ENCODE measurements at places on chromosomes 13 and 19. TPM values are rescaled to one million over a fixed set of nuclear protein-coding genes. Genes with fewer than 3 reads are reported as not detected.

DNA sequence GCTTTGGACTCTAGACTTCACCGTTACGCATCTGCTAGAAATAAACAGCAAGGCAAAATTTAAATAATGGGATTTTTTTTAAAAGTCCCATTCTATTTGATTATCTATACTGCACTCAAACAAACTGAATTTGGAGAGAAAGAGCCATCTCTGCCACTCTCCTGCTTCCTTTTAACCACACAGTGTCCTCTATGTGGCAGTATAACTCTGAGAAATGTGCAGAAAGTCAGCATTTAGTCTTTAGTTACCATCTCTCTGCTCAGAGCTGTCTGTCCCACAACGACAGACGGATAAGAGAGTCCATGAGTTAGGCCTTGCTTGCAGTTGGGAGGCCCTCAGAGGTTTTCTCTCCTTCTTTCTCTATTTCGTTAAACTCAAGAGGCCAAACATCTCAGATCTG is 21.2 kb downstream of the CCNA1 start:
- H3K4me1 ChIP-seq, result no peaks in the 10 kb centered on the region
- H3K27ac ChIP-seq, result no peak overlapping the region
- H3K36me3 ChIP-seq, result no peaks in the 10 kb centered on the region
- DNase-seq, result no peak
- H3K4me3 ChIP-seq, result no peak overlapping the region

DNA sequence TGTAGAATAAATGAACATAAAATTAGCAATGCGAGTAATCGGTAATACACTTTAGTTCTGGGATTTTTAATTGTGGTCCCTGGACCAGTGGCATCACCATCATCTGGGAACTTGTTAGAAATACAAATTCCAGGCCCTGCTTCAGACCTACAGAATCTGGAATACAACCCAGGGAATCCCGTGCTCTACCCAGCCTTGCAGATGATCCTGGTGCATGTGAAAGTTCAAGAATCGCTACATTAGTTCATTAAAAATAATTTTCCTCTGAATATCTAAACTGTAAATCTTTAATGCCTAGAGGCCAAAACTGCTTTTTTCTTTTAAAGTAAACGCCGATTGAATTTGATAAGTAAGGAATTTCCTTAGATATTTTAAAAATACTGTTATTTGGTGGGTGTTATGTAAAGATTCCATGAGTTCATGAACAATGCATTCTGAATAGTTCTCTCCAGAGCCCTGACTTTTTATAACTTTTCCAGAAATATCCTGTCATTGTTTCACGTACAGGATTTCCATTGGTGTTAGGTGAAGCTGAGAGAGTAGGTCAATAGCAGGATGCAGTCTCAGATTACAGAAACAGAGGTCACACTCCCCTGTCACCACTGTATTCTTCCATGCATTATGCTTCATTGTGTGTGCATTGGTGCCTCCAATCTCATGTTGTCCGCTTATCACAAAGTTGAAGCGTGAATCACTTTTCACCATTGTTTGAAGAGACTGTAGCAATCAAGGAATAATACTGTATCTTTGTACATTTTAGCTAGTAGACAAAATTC is 596.5 kb upstream of the KLF12 start:
- H3K36me3 ChIP-seq, result no peaks in the 10 kb centered on the region
- H3K27ac ChIP-seq, result no peak overlapping the region
- H3K4me3 ChIP-seq, result no peak overlapping the region
- no peaks in the 10 kb centered on the region for H3K4me1 ChIP-seq
- DNase-seq, result no peak

GRCh38 chr19:11995174-11995573 is 30.3 kb downstream of the ZNF763 start:
- H3K27ac ChIP-seq, result no peak overlapping the region
- H3K27me3 ChIP-seq, result no peaks in the 10 kb centered on the region
- no peak overlapping the region for H3K4me3 ChIP-seq
- peaks cover 34% of the 10 kb centered on the region for H3K4me1 ChIP-seq
- DNase-seq, result no peak

DNA sequence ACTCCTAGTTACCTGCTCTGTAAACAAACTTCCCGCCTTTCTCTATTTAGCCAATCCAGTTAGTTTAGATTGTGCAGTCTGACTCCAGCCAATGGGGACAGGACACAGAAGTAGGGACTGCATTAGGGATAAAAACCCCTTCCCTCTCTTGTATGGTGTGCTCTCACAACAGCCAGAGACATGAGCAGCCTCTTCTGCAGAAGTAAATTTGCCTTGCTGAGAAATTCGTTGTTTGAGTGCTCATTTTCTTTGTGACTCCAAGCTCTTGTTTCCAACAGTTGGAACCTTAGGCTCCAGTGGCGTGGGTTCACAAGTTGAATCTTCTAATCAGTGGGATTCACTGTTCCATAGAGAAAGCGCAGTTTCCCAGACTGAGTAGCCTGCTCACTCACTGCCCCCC is 66.1 kb downstream of the ZNF93 start:
- H3K4me1 ChIP-seq, result no peaks in the 10 kb centered on the region
- no peak overlapping the region for H3K4me3 ChIP-seq
- no peak overlapping the region for H3K27ac ChIP-seq
- H3K36me3 ChIP-seq, result no peaks in the 10 kb centered on the region
- DNase-seq, result peak; percentile 17

- H3K27me3 ChIP-seq, result no peaks in the 10 kb centered on the region
- H3K27ac ChIP-seq, result no peak overlapping the region
- H3K36me3 ChIP-seq, result no peaks in the 10 kb centered on the region
- DNase-seq, result no peak
- H3K4me1 ChIP-seq, result no peaks in the 10 kb centered on the region
- no peak overlapping the region for H3K4me3 ChIP-seq
These were observed 55.8 kb downstream of the VAV1 start for GRCh38 chr19:6828306-6828697.

DNA sequence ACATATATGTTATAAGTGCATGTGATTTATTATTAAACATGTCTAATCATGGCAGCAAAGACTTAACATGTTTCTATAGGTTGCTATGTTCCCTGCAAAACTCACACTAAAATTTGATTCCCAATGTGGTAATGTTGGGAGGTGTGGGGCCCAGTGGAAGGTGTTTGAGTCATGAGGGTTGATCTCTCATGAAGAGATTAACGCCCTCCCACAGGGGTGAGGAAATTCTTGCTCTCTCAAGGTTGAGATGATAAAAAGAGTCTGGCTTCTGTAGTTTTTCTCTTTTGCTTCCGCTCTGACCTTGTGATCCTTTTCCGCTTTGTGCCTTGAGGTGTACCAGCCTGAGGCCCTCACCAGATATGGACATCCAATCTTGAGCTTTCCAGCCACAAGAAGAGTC is 737.5 kb upstream of the SLITRK5 start:
- H3K4me1 ChIP-seq, result no peaks in the 10 kb centered on the region
- H3K27ac ChIP-seq, result no peak overlapping the region
- H3K27me3 ChIP-seq, result no peaks in the 10 kb centered on the region
- no peaks in the 10 kb centered on the region for H3K36me3 ChIP-seq

DNA sequence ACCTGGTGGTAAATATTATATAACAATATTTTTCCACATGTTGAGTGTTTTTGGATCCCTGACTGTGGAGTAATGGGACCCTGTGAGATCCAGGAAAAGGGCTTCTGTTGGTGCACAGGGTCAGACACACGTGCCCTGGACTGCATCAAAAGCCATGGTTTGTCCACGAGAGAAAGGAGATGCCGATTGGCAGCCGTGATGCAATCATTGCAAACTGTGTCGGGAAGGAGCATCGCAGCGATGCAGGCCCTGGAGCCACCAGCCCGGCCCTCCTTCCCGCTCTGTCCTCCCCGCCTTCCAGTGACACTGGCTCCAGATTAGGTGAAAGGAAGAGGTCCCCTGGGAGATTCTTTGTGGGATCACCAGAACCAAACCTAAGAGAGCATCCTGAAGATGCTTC is 9.1 kb downstream of the COL4A2 start:
- peaks cover 93% of the 10 kb centered on the region for H3K4me1 ChIP-seq
- H3K4me3 ChIP-seq, result no peak overlapping the region
- no peak for DNase-seq
- H3K36me3 ChIP-seq, result peaks cover 30% of the 10 kb centered on the region

GRCh38 chr13:97133554-97133953 is 88.6 kb upstream of the MBNL2 start:
- H3K4me1 ChIP-seq, result no peaks in the 10 kb centered on the region
- H3K27ac ChIP-seq, result no peak overlapping the region
- H3K27me3 ChIP-seq, result no peaks in the 10 kb centered on the region

DNA sequence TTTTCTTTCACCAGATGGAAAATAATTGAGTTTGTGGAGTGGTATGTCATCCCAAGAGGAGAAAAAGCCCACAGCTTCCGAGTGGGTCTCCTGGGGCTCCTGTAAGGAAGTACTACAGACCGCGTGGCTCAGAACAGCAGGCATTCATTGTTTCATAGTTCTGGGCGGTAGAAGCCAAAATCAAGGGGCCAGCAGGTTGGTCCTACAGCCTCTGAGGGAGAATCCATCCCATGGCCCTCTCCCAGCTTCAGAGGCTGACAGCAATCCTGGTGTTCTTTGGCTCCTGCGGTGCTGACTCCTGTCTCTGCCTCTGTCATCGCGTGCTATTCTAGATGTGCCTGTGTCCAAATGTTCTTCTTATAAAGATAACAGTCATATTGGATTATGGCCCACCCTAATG is 362.6 kb downstream of the FGF14 start:
- peaks cover 20% of the 10 kb centered on the region for H3K4me1 ChIP-seq
- H3K27ac ChIP-seq, result no peak overlapping the region
- DNase-seq, result no peak
- H3K27me3 ChIP-seq, result no peaks in the 10 kb centered on the region
- no peak overlapping the region for H3K4me3 ChIP-seq

DNA sequence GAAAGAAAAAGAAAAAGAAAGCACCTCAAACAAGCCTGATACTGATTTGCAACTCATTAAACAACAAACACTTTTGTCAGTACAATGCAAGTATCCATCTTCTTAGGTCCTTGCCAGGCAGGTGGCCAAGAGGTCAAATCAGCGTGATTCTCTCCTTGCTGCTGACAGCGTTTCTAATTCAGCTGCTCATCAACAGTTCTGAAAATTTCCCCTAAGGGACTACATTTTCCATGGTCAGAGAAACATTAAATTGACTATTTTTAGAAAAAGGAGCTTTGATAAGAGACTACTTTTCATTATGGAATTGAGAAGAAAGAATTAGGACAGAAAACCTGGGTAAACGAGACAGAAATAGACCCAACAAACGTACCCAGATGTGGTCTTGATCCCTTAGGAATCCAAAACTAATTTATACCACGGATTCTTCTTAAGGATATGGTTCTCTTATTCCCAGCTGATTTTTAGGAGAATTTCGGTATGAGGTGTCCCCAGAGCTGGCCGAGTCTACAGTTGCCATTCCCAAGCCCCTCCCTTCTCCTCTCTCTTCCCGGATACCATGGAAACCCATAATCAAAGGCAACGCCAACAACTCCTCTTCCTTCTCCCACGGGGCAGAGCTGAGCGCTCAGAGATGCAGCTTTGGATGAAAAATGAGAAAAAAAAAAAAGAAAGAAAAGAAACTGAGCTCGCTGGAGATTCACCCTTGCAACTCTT is 29.5 kb upstream of the CEBPG start:
- no peak for DNase-seq
- no peaks in the 10 kb centered on the region for H3K27me3 ChIP-seq
- no peaks in the 10 kb centered on the region for H3K36me3 ChIP-seq

The SBK2 gene
- not detected for total RNA-seq

The ERICH4 gene
- total RNA-seq, result not detected

The KLHL1 gene
- total RNA-seq, result 0.13 TPM

The ANKRD27 gene
- total RNA-seq, result 45.7 TPM

The TEX26 gene
- total RNA-seq, result not detected

Measured in esophagus muscularis mucosa (tissue), 4 donors.